ENCODE measurements at places on chromosomes 11 and 22.

DNA sequence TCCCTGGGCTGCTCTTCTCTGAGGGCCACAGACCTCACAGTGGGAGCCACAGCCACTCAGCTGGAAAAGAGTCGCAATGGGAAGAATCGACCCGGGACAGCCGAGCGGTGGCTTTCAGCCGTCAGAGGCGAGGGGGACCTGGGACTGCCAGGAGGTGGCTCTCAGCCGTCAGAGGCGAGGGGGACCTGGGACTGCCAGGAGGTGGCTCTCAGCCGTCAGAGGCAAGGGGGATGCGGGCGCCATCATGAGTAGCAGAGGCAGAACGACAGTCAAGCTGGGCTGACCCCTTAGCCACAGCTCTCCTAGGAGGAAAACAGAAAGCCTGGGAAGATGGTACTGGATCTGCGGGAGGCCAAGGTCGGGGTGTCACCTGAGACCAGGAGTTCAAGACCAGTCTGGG is 14.9 kb upstream of the MUC2 start:
- no peak for DNase-seq

DNA sequence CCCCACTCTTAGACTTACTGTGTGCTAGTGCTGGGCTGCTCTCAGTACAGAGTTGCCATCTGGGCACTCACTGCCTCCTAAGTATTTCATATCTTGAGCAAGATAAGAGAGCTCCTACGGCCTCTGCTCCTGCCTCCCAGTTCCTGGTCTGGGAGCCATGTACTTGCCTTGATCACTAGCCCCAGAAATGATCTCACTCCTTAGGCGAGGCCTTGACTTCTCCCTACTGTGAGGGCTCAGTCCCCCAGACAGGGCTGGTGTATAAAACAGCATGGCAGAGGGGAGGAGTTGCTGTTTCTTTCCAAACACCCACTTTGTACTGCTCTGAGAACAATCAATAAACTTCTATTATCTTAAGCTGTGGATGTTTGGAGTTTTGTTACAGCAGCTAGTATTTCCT is 47.4 kb upstream of the TP53I11 start:
- no peak for DNase-seq

DNA sequence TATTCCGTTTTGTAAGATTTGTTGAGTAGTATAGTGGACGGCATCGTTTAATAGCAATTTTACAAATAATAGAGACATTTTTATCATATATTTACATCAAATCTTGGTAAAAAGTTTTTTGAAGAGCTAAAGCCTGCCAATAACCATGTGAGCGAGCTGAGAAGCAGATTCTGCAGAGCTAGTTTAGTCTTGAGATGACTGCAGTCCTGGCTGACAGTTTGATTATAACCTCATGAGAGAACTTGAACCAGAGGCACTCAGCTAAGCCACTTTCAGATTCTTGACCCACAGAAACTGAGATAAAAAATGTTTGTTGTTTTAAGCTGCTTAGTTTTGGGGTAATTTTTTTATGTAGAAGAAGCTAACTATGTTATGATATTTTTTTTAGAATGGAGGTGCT is 78.9 kb downstream of the PDE3B start:
- no peak for DNase-seq

- DNase-seq, result no peak
Observed at GRCh38 chr11:34308049-34308912, 49.5 kb downstream of the ABTB2 start.

DNA sequence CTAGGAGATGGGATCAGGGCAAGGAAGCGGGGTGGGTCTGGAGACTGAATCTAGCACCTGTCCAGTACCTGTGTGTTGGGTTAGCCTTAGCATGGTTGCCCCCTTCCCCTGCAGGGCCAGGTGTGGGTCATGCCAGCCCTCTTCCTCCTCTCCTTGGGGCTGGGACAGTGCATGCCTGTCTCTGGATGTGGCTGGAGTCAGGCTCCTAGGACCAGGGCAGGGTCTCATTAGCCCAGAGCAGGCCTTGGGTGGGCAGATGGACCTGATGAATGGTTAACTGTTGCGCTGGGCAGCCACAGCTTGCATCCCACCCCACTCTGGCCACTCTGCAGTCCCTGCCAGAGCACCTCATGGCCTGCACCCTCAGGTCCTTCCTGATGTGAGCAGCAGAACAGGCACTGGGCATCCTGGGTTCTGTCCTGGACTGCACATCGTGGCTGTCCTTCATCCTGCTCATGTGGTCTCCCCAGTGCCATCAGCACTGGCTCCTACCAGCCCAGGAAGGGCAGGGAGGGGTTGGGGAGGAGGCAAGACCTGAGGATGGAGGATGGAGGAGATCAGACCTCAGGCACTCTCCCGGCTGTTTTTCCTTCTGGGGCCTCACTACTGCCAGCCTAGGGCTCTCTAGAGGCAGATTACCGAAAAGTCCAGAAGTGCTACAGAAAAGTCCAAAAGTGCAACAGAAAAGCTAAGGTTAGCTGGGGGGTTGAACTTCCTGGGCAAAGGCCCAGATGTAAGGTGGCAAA is 12.8 kb upstream of the CHRM1 start:
- DNase-seq, result no peak

GRCh38 chr22:48761546-48761945 is 1066.1 kb downstream of the BRD1 start:
- DNase-seq, result peak; percentile 33

- no peak for DNase-seq
Observed at GRCh38 chr22:41883400-41883799, 31.5 kb downstream of the SHISA8 start.

DNA sequence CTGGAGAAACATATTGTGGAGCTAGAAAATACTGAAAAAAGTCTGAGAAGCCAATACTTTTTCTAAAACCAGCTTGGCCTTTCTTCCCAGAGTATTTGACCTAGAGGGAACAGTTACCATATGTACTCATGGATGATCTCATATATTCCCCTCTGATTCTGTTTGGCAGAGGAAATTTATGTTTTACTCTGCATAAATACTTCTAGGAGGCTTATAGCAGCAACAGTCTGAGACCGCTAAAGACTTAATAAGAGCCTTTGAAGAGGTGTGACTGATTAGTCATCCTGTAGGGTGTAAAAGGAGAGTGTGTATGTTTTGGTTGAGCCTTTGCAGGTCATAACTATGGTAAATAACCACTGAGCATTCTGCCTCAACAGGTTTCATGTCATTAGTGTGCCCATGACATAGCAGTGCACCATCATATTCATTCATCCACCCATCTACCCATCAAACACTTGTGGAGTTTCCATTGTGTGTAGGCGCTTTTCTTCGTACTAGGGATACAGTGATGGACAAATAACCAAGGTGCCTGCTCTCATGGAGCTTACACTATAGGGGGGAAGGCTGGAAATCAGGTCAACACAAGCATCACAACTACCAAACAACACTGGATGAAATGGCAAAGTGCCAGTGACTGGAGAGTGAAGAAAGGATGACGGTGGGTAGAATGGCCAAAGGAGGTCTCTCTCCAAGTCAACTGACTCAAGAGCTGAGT is 44.5 kb downstream of the TRAF6 start:
- no peak for DNase-seq

- no peak for DNase-seq
Observed at GRCh38 chr22:45455621-45456020, 42.1 kb downstream of the RIBC2 start.

- DNase-seq, result no peak
Observed at GRCh38 chr22:45067731-45068130, 57.9 kb upstream of the PHF21B start.

GRCh38 chr22:27983361-27983791 is 64.3 kb upstream of the PITPNB start:
- peak; percentile 63 for DNase-seq

- no peak for DNase-seq
Observed at GRCh38 chr11:32881286-32881685, 11.3 kb upstream of the QSER1 start.

- DNase-seq, result no peak
Observed at GRCh38 chr11:13983081-13983751, 20.7 kb downstream of the SPON1 start.

GRCh38 chr22:49724030-49724892 is 103.4 kb downstream of the BRD1 start:
- DNase-seq, result no peak

DNA sequence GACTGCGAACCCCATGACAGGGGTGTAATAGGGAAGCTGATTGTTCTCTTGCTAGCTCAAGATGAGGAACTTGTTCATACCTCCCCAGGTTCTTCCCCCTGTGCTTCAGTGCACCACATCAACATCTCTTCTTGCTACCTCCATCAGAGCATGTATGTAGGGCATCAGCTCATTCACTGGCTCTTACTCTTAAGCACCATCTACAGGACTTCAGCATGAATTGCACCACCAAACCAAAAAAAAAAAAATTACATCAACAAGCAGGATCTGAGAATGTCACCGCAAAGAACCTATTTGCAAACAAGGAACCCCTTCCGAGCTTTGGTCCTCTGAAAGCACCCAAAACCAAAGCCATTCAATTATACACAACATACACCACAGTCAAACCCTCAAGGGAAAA is 2226.5 kb upstream of the RAG2 start:
- no peak for DNase-seq

DNA sequence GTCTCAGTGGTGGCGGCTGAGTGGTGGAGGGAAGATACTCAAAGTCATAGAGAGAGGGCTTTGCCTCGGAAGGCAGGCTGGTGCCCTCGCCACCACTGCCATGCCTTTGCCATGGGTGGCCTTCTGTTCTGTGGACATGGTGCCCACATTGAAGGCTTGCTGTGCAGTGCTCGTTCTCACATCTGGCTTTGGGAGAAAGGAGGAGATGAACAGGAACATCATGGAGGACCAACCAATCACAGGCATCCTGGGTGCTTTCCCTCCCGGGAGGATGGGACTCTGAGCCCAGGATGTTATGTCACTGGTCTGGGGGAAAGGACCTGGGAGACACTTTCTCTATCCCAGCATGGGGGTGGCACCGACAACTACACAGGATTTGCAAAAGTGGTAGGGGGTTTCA is 82.3 kb upstream of the NARS2 start:
- DNase-seq, result peak; percentile 49

DNA sequence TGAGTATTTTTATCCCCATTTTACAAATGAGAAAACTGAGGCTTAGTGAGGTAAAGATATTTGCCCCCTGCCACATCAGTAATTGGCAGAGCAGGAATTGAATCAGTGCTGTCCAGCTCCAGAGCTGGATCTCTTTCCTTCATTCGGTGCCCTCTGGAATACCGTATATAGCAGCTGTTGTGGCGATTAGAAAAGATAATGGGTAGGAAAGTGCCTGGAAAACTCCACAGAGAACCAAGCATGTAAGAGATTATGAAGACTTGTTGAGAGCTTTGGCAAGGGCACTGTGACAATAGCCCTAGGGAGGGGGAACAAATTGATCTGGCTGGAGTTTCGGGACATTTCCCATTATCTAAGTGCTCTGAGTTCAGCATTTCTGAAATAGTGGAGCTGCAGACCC is 82.5 kb upstream of the TEAD1 start:
- no peak for DNase-seq

DNA sequence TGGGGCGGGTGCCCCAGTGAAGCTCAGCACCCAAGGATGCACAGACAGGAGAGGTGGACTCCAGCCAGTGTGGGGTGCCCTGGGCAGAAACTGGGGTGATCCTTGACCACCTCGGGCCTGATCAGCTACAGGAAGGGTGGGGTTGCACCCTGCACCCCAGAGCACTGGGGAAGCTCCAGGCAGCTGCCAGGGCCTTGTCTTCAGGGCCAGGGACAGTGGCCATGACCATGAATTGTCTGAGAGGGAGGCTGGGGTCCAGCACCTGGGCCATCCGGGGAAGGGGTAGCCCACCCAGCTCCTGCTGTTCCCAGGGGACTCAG is 17.6 kb downstream of the IL17REL start:
- no peak for DNase-seq

- no peak for DNase-seq
Observed at GRCh38 chr11:73388265-73389133, 12.3 kb downstream of the RELT start.

DNA sequence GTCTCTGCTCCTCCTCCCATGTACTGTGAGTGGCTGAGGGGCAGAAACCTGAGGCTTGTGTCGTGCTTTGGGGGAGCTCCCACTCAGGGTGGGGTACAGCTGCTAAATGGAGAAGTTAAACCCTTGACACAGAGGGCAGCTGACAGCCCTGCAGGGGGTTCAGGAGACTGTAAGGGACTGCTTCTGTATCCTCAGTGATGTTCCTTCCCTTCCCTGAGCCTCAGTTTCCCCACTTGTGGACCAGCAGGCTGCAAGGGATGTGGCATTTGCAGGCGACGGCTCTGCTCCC is 15.6 kb downstream of the SYNGR1 start:
- DNase-seq, result no peak

GRCh38 chr22:22110548-22111266 is 128.1 kb upstream of the TOP3B start:
- no peak for DNase-seq

- DNase-seq, result no peak
Observed at GRCh38 chr22:45211848-45212247, 28.8 kb downstream of the KIAA0930 start.

DNA sequence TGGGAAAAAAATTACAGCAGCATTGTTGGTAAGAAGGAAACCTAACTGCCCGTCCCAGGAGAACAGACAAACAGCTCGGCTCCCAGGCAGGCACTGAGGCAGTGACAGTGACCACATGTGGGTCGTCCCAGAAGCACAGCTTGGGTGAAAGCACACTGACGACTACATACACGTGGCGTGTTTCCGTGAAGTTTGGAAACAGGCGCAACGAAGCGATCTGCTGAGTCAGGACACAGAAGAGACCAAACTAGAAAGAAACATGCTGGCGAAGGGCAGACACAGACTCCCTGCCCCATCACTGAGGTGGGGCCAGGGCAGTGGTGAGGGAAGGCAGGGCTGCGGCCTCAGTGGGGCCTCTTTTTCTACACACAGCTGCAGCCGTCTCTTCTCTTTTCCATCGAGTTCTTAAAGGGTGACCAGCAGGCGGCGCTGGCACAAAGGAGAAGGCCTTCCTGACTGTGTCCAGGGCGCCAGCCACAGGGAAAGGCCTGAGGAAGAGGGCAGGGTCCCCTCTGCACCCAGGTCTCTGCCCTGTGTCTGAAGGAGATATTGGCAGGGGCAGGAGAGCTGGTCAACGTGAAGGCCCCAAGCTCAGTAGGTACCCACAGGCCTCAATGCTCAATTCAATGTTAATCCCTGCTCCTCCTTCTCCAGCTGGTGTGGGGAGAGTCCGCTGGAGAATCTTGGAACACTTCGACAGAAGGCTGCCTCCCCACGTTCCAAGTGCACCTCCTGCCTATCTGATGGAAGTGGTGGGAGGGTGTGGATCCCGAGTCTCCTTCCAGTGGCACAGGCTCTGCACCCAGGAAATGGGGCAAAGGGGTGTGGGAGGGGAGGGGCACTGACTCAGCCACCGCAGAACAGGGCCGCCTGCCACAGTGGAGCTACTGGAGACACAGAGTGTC is 19.9 kb downstream of the CARS1 start:
- no peak for DNase-seq

DNA sequence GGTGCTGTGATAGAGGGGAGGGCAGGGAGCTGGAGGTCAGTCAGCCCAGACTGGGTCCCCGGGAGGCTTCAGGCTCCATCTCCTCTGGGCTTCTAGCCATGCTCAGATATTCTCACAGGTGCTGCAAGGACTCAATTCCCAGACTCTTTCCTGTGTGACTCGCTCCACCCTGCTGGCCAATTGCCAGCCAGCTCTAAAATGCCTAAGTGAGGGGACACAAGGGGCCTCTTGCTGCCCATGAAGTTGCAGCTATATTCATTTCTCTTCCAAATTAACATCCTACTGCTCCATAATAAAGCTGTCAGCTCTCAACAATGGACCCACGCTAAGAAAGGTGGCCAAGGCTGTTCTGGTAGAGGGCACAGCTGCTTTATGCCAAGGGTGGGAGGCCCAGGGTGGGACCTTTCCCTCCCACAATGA is 101.5 kb downstream of the PLEKHA7 start:
- DNase-seq, result no peak

Data from coronary artery (tissue), 2 donors.